AG08395 (cell line): ENCODE measurements at places on chromosomes 2 and 18.

DNA sequence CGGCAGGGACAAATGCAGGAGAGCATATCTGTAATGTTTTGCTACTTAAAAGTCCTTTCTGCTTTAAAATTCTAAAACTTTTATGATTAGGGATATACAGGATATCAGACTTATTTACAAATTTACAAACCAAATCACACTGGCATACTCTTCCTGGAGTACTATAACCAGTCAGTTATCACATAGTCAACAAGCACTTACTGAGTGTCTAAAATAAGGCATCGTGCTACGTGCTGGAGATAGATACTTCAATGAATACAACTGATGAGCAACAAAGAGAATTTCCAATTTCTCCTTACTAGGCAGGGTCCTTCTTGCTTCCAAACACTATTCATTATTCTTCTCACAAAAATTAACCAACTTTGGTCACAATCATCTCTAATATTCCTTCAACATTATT, 113.5 kb downstream of the PLEKHM3 start:
- DNase-seq, result no peak

GRCh38 chr2:148065936-148066335, 45.0 kb downstream of the MBD5 start:
- no peak for DNase-seq

DNA sequence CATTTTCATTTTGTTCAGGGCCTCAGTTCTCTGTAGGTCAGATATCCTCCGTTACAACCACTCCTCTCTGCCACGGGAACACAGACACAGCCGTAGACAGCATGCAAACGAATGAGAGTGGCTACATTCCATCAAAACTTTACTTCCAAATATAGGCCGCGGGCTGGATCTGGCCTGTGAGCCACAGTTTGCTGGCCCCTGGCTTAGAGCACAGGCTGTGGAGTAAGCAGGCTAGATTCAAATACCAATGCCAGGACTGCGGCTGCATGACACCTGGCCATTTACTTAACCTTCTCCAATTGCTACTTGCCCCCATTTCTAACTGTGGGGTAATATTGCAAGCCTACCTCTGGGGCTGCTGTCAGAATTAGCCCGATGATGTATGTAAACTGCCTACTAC, 325.8 kb upstream of the POU3F3 start:
- no peak for DNase-seq

DNA sequence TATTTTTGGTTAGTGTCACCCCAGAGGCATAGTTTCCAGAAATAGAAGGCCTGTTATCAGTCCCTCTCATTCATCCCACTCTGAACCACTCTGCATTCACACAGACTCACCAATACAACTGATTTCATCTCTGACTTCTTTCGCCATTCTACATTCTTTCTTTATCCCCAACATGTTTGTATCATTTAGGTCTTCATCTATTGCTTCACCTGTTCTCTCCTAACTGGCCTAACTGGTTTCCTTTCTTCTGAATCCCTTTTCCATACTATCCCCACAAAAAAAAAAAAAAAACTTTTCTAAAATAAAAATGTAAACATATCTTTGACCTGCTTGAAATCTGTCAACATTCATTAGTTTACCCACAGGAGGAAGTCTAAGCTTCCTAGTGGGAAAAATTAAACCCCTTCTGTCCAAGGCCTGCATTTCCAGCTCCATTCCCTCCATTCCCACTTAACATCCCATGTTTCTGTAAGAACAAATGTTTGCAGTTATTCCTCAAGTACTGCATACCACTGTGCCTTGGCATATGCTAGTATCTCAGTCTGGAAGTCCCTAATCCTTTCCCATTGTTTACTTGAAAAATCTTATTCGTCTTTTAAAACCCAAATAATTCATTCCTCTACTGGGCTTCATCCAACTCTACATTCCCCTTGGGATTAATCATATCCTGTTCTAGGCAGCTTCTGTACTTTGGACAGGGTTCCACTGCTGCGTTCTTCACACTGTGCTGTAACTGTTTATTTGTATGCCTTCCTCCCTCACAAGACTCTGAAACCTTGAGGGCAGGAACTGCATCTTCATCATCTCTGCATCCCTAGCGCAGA, 68.5 kb downstream of the FIGN start:
- peak; percentile 73 for DNase-seq

DNA sequence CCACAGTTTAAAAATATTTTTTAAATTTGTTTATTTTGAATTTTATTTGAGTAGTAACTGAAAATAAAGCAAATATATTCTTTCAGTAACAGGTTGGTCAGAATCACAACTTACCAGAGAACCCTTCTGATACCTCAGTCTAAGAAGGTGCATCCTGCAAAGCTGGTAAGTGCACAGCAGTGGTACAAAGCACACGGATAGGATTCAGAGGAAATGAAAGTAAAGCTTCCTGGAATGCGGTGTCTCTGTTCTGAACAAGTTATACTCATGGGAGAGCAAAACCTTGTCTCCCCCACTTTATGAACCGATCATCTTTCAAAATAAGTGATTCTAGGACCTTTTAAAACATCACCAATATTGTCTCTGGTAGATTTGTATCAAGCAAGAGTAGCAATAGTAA, 398.3 kb downstream of the TMX3 start:
- DNase-seq, result peak; percentile 32

DNA sequence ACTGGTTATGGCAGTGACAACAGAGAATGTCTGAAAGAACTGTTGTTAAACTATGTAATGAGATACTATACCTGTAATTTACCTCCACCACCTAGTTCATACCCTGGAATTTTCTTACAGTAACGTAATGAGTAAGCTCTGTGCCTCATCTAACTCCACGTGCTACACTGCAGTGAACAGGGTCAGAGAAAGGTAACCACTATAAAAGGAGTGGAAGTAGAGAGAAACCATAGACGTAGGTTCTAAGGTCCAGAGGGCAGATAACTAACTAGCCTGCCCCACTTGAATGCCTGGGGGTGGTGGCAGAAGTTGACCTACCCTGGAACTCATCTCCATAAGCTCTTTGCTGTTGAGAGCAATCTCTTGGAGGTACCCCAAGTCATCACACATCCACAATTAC, 32.0 kb upstream of the B4GALT6 start:
- DNase-seq, result no peak

DNA sequence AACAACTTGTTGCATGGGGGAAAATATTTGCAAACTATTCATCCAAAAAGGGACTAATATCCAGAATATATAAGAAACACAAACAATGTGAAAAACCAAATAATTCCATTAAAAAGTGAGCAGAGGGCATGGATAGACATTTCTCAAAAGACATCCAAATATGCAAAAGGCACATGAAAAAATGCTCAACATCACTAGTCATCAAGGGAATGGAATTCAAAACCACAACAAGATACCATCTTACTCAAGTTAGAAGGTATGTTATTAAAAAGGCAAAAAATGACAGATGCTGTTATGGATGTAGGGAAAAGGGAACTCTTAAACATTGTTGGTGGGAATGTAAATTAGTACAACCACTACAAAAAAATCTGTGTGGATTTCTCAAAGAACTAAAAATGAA, 396.5 kb downstream of the CCDC85A start:
- peak; percentile 27 for DNase-seq

GRCh38 chr18:75200605-75201280, 8.2 kb downstream of the PTGR3 start:
- no peak for DNase-seq

GRCh38 chr2:240839152-240840143, 19.4 kb upstream of the KIF1A start:
- no peak for DNase-seq

- no peak for DNase-seq
Measured at GRCh38 chr2:204321910-204322751, 223.1 kb upstream of the PARD3B start.

- no peak for DNase-seq
Measured at GRCh38 chr2:65957454-65957853, 477.5 kb upstream of the MEIS1 start.

GRCh38 chr2:155895016-155895415, 437.5 kb downstream of the NR4A2 start:
- no peak for DNase-seq

DNA sequence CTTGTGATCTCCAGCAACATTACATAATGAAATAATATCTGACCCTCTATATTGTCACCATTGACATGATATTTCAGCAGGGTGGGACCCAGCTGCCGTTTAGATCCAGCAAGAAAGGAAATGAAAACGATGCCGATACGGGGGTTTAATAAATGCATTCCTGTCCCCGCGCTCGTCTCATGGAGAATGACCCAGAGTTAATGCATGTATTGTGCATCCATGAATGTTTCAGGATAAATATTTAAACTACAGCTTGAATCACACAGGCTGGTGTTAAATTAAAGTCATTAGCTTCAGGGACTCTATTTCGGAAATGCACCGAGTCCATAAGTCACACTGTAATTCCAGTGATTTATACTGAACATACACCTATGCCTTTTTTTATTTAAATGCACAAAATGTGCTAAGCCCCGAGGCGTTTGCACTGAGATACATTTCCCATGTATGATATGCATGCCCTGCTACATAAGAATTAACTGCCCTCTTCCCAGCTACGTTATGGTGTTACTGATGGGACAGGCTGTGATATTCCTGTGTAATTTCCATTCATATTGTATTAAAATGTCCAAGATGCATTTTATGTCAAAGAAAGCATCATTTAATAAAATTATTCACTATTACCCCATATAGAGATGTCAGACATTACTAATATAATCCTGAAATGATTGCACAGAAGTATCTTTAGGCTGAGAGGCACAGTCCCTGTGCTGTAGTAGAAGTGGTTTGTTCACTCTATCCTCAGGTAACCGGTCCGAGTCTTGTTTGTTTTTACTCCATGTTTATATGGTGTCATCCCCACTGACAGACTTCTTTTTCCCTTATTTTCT, 109.3 kb upstream of the ZNF516 start:
- no peak for DNase-seq

- no peak for DNase-seq
Measured at GRCh38 chr2:121333834-121334558, 49.0 kb upstream of the TFCP2L1 start.

DNA sequence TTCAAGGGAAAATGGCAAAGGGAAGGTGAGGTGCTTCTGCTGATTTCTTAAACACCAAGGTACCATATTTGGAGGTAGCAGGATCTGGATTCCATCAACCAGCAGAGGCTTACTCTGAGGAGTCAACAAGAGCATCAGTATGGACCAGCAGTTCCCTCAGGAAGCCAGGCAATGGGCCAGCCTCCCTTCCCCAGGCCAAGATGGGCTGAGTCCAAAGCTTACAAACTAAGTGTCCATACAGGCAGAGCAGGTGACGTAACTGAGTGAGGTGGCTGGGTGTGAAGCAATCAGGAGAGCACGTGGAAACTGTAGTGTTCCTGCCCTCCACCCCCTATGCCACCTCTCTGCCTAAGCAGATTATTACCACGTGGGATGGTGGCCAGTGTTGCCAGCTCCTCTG, 134.2 kb upstream of the HNRNPA3 start:
- DNase-seq, result peak; percentile 2

- no peak for DNase-seq
Measured at GRCh38 chr2:158806941-158807340, 11.8 kb downstream of the DAPL1 start.

DNA sequence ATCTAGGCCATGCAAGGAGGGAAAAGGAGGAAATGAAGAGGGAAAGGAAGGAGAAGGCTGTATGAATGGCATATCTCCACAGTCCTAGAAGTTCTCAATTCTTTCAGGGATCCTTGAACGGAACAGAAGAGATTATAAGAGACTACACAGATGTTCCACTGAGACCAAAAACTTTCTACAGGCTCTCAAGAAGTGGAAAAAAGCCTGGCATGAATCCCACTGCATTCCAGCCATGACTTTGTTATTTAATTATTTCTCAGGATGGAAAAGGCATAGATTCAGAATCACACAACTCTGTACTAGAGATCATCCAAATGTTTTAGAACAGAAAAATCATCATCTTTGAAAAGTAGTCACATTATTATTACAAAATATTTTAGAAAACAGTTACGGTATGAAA, 131.7 kb upstream of the CDH20 start:
- DNase-seq, result no peak

DNA sequence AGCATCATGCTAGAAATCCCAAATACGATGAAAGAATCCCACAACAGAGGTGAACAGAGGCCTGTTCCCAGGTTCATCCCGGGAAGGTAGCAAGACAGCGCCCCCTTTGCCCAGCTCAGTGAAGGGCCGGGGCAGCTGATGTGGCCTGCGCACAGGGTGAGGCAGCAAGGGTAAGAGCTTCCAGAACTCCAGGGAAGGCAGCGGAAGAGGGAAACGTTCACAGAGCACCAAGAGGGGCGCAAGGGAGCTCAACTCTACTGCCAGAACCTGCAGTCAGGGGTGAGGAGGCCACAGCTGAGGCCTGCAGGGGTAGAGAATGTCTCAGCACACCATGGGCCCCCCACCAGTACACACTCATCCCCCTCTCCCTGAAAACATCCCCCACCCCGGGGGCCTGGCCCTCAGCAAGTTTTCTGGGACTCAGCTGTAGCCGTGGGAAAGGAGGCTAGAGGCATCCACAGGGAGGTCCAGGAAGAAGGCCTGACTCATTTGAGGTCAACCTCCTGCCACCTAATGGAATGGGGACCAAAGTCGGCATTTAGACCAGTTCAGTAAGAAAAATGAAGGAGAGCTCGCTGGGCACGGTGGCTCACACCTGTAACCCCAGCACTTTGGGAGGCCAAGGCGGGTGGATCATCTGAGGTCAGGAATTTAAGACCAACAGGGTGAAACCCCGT, 95.6 kb upstream of the ASAP2 start:
- DNase-seq, result no peak

DNA sequence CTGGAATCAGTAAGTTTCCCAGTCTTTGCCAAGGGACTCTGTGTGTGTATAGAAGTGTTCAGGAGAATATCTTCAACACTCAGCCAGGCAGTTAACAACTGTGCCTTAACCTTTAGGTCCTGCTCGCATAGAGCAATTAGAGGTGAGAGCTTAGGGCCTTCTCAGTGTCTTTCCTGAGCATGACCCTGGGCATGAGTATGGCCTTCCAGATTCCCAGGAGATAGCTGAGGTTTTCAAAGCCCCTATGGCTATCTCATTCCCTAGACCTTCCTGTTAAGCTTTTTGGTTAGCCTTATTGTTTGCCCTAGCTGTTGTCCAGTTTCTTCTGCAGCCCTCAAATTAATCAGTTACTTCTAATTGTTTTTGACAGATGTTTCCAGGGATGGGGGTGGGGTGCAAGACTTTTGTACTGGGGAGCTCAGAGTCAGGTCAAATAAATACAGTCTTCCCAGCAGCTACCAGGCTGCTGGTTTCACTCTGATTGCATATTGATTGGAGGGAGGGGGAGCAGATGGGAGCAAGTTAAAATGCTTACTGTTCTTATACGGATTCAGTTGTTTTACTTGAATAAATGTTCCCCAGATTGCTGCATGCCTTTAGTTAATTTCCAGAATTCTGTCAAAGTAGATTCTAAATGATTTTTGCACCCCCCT, 23.1 kb downstream of the PDK1 start:
- DNase-seq, result no peak

- no peak for DNase-seq
Measured at GRCh38 chr18:22939649-22940048, 6.5 kb downstream of the RBBP8 start.

- no peak for DNase-seq
Measured at GRCh38 chr18:1488957-1489356, 584.3 kb downstream of the ADCYAP1 start.

- peak; percentile 54 for DNase-seq
Measured at GRCh38 chr2:227482638-227483340, 10.8 kb downstream of the AGFG1 start.

- no peak for DNase-seq
Measured at GRCh38 chr2:162967811-162968210, 129.2 kb upstream of the KCNH7 start.

- DNase-seq, result no peak
Measured at GRCh38 chr2:181052523-181052891, 72.1 kb downstream of the UBE2E3 start.
